ENCODE measurements at places on chromosomes 6 and 20. TPM values are rescaled to one million over a fixed set of nuclear protein-coding genes. Genes with fewer than 3 reads are reported as not detected.

- DNase-seq, result no peak
These were observed 22.2 kb upstream of the ADGRG6 start for GRCh38 chr6:142279350-142280180.

DNA sequence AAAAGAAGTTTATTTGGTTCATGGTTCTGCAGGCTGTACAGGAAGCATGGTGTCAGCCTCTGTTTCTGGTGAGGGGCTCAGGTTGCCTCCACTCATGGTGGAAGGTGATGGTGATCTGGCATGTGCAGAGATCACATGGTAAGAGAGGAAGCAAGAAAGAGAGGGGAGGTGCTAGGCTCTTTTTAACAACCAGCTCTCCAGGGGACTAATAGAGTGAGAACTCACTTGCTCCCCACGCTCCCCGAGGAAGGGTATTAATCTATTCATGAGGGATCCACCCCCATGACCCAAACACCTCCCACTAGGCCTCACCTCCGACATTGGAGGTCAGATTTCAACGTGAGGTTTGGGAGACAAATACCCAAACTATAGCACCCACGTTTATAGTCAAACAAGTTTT lies 4.0 kb upstream of the GJB7 start:
- DNase-seq, result no peak

Gene CBLN4
- total RNA-seq, result not detected

- DNase-seq, result no peak
These were observed 705 bp downstream of the ZSCAN23 start for GRCh38 chr6:28442586-28442985.

GRCh38 chr6:75975904-75976303 lies 96.6 kb downstream of the IMPG1 start:
- no peak for DNase-seq

DNA sequence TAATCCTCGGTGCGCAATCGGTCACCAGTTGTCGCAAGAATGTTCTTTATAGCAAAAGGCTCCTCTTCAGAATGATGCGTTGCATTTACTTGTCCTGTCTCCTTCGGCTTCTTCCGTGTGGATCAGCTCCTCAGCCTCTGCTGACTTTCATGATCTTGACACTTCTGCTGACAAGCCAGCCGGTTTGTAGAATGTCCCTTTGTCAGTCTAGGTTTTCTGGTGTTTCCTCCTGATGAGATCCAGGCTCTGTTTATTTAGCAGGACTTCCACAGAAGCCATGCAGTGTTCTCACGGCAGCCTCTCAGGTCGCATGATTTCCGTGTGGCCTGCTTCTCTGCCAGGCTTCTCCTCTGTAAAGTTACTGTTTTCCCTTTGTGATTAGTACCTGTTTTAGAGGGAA lies 66.9 kb downstream of the STX11 start:
- DNase-seq, result no peak

DNA sequence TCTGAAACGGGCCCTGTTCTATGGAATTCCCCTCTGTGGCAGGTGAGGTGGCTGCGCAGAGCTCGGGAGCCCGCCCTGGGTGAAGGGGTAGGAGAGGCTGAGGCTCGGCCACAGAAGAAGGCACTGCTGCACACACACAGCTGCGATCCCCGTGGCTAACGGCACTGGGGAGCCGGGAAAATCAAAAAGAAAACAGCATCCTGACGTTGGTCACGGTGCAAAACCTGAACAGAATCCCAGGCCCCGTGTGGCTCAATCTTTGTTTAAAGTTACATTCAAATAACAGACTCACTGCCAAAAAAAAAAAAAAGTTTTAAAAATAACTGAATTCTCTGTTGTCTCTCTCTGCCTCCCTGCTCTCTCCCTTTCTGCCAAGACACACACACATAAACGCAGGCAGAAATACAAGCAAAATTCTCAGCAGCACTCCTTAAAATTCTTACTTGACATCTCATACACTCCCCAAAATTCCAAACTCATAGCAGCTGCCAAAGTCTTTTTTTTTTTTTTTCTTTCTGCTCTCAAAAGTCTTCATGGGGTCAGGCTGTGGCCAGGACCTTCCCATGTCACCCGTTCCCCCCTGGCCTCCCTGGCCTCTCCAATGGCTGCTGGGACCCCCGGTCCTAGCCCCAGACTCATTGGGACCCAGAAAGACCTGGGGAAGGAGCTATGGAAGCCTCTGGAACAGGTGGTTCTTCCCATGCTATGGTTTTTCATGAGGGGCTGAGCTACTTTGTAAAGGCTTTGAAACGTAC lies 248.8 kb downstream of the TTLL2 start:
- no peak for DNase-seq

All from activated T-cell treated with anti-CD3 and anti-CD28 coated beads, Interleukin-2, amount 50 U/mL, for 4 hours (primary cell).